ENCODE measurements at places on chromosomes 3 and 15. TPM values are rescaled to one million over a fixed set of nuclear protein-coding genes. Genes with fewer than 3 reads are reported as not detected.

Gene CSPG4
- total RNA-seq: 21.3 TPM

GRCh38 chr3:22704571-22705354, 498.4 kb upstream of the UBE2E2 start:
- DNase-seq: no peak

- no peak for DNase-seq
These were observed 746.8 kb upstream of the LMCD1 start for GRCh38 chr3:7754653-7755441.

GRCh38 chr3:46141813-46142212, 66.3 kb downstream of the CCR1 start:
- no peak for DNase-seq

DNA sequence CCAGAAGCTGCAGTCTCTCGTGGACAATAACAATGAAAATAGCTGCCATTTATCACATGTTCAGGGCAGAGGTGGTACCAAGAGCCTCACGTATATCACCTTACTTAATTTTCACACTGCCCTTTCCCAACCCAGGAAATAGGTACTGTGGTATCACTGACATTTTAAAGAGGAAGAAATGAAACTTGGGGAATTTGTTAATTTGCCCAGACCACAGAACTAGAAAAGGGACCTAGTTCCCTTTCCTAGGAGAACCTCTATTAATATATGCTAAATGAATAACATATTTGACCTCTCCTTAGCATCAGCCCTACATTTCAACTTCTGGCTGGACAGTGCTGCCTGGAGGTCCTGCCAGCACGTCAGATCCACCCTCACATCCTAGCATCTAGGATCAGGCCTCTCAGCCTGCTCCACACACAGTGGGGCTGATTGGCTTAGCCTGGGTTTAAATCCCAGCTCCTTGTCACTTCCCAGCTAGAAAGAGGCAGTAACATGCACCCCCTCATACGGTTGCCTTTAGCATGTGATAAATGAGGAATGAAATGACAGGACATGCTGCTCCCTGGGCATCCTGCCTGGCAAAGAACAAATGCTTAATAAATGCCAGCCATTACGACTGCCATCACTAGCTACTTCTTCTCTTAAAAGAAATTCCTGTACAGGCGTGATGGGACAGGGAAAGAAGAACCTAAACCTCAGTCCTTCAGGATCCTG, 95.1 kb upstream of the TNFAIP8L3 start:
- DNase-seq: no peak

- DNase-seq: no peak
These were observed 159.8 kb downstream of the MBNL1 start for GRCh38 chr3:152428577-152428976.

Gene MUC4
- 0.03 TPM for total RNA-seq

DNA sequence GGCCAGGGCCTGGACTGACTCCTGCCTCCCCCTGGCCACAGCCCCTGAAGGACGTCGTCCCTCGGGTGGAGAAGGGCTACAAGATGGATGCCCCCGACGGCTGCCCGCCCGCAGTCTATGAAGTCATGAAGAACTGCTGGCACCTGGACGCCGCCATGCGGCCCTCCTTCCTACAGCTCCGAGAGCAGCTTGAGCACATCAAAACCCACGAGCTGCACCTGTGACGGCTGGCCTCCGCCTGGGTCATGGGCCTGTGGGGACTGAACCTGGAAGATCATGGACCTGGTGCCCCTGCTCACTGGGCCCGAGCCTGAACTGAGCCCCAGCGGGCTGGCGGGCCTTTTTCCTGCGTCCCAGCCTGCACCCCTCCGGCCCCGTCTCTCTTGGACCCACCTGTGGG, 10.3 kb upstream of the LMAN1L start:
- DNase-seq: no peak

DNA sequence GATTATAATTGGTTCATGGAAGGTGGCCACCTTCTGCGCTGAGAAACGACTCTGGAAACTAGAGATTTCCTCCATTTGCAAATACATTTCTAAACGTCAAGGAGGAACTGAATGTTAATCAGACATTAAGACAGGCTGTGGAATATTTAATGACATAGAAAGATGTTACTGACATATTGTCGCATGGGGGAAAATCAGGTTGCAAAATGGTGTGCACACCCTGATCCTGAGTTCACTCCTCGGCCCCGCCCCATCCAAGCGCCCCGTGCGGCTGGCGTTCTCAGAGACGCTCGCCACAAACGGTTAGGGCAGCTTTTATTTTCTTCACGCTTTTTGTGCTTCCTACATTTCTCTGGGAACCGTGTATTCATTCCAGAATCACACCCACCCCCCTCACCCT, 10.7 kb downstream of the H1-8 start:
- DNase-seq: no peak

- DNase-seq: no peak
These were observed 305.7 kb upstream of the COL8A1 start for GRCh38 chr3:99332718-99333117.

Gene RNF168
- total RNA-seq: 21.8 TPM

- no peak for DNase-seq
These were observed 14.4 kb downstream of the GOLGB1 start for GRCh38 chr3:121735047-121735696.

GRCh38 chr3:149462581-149463011, 11.9 kb upstream of the TM4SF4 start:
- DNase-seq: no peak

- no peak for DNase-seq
These were observed 3.4 kb upstream of the SLC51B start for GRCh38 chr15:65041787-65042186.

DNA sequence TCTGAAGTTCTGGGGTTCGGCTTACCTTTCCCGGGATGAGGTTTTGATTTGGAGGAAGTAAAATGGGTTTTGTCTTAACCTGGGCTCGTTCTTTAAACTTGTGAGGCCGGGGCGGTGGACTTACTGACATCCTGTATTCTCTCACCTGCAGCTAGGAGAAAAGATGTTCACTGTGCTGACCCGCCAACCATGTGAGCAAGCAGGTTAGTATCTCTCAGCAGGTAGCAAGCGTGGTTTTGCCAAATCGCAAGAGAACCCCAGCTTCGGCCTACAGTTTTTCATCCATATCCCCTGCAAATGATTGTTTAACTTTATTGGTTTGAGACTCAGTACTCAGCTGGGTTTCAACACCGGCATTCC, 891 bp downstream of the ENTPD3 start:
- DNase-seq: no peak

Gene SLC22A13
- total RNA-seq: 0.22 TPM

DNA sequence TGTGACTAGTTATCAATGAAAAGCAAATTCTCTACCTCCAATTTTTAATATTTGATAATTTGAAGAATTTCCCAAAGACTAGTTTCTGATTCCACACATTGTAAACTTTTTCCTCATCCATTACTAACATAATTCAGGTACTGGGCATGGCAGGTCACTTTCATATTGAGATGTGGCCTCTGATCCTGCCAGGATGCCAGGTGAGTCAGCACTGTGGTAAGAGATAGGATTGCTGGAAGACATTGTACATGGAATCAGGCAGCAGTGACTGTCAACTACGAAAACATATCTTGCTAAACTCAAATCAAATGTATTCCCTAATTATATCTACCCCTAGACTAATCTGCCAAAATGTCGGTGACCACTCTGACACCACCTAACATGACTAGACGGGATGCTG, 33.2 kb upstream of the POU1F1 start:
- no peak for DNase-seq

GRCh38 chr3:194682694-194683310, 2.9 kb upstream of the FAM43A start:
- DNase-seq: peak; percentile 82

- no peak for DNase-seq
These were observed 227.6 kb downstream of the ADAMTS9 start for GRCh38 chr3:64460141-64460730.

GRCh38 chr15:48475600-48476395, 144.6 kb downstream of the DUT start:
- DNase-seq: no peak

DNA sequence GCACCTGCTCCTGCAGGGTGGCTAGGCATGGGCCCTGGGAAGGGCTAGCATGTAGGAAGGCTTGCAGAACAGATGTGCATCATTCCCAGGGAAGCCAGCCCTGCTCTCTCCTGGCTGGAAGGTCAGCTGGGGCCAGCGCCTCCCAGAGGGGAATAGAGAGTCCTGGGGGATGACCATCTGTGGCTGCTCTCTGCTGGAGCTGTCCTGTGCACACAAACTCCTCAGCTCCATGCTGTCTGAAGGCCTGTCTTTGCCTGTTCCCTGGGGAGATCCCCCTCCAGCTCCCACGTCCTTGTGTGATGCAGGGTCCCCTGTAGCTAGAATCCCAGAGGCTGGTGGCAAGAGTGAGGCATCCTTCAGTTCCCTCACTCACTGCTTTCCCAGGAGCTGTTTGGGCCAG, 19.3 kb downstream of the IL16 start:
- no peak for DNase-seq

Gene RBP2
- total RNA-seq: not detected

Gene TRPM1
- not detected for total RNA-seq

GRCh38 chr3:88480822-88481221, 331.1 kb downstream of the C3orf38 start:
- DNase-seq: no peak

DNA sequence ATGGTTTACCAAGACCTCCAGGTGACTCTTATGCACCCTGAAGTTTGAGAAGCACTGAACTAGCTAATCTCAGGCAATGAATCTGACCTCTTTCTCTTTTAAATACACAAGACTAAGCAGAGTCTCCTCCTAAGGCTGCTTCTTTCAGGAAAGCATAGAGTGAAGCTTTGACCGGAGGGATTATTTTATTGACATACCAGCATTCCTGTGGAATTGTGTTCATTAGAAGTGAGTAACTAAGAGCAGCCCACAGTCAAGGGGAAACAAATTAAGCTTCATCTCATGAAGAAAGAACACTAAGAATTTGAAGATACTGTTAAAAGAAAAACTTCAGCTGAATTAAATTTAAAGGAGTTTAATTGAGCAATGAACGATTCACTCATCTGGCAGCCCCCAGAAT, 963.5 kb downstream of the NTRK3 start:
- no peak for DNase-seq

Gene SKOR1
- total RNA-seq: 0.24 TPM

Gene GMNC
- total RNA-seq: 0.19 TPM

- DNase-seq: no peak
These were observed 43.7 kb upstream of the ROPN1 start for GRCh38 chr3:124035463-124036121.

Gene SAMD7
- not detected for total RNA-seq

Gene PPP1R14D
- not detected for total RNA-seq

GRCh38 chr3:188421151-188421821, 267.3 kb downstream of the LPP start:
- no peak for DNase-seq

Gene ISLR2
- 4.1 TPM for total RNA-seq

- no peak for DNase-seq
These were observed 20.2 kb downstream of the GBE1 start for GRCh38 chr3:81741216-81741615.

DNA sequence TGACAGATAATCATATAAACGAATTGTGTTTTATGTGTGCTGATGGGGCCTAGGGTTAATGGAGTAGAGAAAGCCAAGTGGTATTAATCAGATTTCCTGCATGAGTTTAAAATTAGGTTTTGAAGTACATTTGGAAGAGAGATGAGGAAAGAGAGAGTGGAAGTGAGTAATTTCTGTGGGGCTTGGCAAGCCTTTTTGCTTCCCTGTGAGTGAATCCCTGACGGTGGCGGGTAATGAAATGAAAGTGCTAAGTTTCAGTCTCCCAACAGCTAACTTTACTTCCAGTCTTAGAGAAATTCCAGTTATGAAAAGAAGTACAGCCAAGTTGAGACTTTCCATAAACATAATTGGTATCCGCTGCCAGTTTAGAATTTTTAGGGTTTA, 139.4 kb downstream of the BBX start:
- DNase-seq: no peak

Gene TARS3
- total RNA-seq: 27.3 TPM

Gene ADCY5
- 192 TPM for total RNA-seq

- no peak for DNase-seq
These were observed 168.7 kb downstream of the CHL1 start for GRCh38 chr3:365268-365667.

Gene SEMA5B
- total RNA-seq: 21.1 TPM

Gene ACKR4
- 1.6 TPM for total RNA-seq

- DNase-seq: peak; percentile 79
These were observed 154.1 kb upstream of the GOLIM4 start for GRCh38 chr3:168249550-168250414.

DNA sequence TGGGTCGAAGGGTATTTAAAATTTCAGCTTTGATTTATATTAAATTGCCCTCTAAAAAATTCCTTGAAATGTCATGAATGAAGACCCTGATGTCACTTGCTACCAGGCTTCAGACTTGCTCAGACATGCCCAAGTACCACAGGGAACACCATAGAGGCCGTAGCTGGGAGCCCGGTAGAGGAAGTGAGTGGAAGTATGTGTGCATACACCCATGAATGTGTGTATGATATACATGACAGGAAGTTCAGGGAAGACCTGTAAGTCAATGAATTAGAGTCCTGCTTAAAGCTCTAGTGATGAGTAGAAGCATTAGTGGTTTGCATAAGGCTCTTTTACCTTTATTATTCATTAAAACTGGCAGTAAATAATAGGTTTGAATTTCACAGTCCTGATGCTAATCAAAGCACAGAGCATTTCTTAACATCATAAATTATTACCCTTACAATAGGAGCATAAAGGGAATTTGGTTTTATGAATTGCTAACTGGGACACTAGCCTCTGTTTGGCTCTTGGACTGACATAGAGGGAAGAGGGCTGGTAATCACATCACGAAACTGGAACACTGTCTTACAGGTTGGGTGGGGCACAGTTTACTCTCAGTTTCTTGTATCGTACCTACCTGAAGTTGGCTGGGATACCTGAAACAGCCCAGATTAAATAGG, 144.4 kb downstream of the CHST2 start:
- DNase-seq: no peak

GRCh38 chr15:31150732-31151231, 49.3 kb upstream of the TRPM1 start:
- DNase-seq: no peak

DNA sequence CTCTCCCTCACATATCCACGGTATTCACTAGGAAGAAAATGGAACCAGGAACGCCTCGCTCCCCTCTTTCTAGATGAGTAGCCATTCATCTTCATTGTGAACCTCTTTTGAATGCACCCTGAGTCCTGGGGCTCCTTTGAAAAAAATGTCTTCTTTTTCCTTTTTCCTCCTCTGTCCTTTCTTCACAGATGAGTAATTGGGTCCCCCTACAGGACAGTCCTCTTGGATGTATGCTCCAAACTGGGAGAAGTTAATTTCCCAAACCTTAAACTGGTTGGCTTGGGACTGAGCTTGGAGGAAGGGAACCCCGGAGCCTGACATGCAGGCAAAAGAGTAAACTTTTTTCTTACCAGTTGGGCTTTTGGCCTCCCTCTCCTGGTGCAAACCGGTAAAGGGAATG, 108.8 kb downstream of the DPH6 start:
- DNase-seq: no peak

- no peak for DNase-seq
These were observed 866 bp upstream of the CD276 start for GRCh38 chr15:73683257-73683776.

GRCh38 chr3:2623436-2623835, 486.7 kb downstream of the IL5RA start:
- no peak for DNase-seq

GRCh38 chr3:80238606-80239005, 470.8 kb upstream of the ROBO1 start:
- no peak for DNase-seq

Gene OSTN
- 0.48 TPM for total RNA-seq

GRCh38 chr15:63250312-63250965, 27.0 kb upstream of the APH1B start:
- no peak for DNase-seq

Gene TMEM207
- total RNA-seq: not detected

- DNase-seq: no peak
These were observed 46.1 kb downstream of the CMTM6 start for GRCh38 chr3:32456429-32457130.

GRCh38 chr15:22963641-22964040, 16.5 kb downstream of the CYFIP1 start:
- DNase-seq: no peak

Data from cardiac septum (tissue), 1 donor.